Heart right ventricle (tissue), 16 donors: ENCODE measurements at places on chromosomes 11 and 22. TPM values are rescaled to one million over a fixed set of nuclear protein-coding genes. Genes with fewer than 3 reads are reported as not detected.

PKP3 gene
- 0.13 TPM for polyA plus RNA-seq

RGL4 gene
- polyA plus RNA-seq: 0.29 TPM

KCNK7 gene
- 1.4 TPM for polyA plus RNA-seq

BACE1-AS gene
- polyA plus RNA-seq: 3.9 TPM

BID gene
- 10.2 TPM for polyA plus RNA-seq

TBCEL gene
- 3.9 TPM for polyA plus RNA-seq

MLC1 gene
- 0.07 TPM for polyA plus RNA-seq

TMEM179B gene
- 54.4 TPM for polyA plus RNA-seq

MPZL2 gene
- polyA plus RNA-seq: 8.8 TPM

OR52N4 gene
- polyA plus RNA-seq: not detected

TRPM5 gene
- not detected for polyA plus RNA-seq

RAB3IL1 gene
- polyA plus RNA-seq: 8.2 TPM

PVALB gene
- not detected for polyA plus RNA-seq

JAML gene
- polyA plus RNA-seq: 2.3 TPM

TMPRSS13 gene
- 0.22 TPM for polyA plus RNA-seq

MOGAT2 gene
- polyA plus RNA-seq: not detected

MS4A3 gene
- not detected for polyA plus RNA-seq

SLC5A4 gene
- 0.29 TPM for polyA plus RNA-seq

NXPE4 gene
- not detected for polyA plus RNA-seq
